ENCODE measurements at places on chromosomes 16 and 17.

DNA sequence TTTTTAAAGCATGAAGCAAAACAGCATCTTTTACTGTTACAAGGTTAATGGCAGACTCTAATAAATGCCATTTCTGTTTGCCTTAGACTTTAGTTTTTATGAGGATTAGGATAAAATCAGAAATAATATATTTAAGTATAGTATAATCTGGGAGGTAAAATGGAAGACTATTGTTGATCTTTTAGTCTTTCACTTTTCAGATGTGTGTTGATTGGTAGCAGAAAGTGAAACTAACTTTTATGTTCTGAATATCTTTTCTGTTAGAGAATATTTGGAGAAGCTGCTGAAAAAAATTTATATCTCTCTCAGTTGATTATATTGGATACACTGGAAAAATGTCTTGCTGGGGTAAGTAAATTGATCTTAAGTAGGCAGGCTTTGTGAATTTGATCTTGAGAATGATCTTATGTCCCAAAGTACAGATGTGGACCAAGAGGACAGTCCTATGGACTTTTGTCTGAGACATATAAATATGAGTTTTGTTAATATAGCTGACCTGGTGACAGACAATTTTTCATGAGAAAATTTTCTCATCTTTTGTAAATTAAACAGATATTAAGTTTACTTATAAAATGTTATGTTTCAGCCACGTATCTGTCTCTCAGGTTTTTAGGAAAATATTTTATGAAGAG lies 64.1 kb downstream of the NF1 start:
- DNase-seq = no peak

DNA sequence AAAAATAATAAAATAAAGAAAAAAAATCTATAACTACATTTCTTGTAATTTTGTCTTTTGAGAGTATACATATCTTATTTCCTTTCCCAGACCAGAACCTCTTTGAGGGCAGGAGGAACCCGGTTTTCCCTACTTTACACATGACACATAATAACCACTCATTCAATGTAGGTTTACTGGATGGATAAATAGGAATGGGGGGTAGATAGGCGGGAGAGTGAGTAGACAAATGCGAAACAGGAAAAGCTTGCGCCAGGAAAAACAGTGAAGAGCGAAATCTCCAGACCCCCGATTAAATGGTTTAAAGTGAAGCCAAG lies 515 bp upstream of the GOSR2 start:
- no peak for DNase-seq

- no peak for DNase-seq
Measured at GRCh38 chr17:4548721-4549531, 6.3 kb downstream of the MYBBP1A start.

DNA sequence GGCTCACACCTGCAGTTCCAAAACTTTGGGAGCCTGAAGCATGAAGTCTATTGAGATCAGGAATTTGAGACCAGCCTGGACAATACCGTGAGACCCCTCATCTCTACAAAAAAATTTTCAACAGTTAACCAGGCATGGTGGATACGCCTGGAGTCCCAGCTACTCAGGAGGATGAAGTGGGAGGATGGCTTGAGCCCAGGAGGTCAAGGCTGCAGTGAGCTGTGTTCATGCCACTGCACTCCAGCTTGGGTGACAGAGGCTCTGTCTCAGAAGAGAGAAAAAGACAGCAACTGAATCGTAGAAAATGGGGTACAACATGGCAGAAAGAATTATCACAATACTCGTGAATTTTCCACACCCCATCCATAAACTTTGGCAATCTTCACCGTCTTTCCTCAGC lies 3.2 kb downstream of the CRK start:
- DNase-seq = no peak

DNA sequence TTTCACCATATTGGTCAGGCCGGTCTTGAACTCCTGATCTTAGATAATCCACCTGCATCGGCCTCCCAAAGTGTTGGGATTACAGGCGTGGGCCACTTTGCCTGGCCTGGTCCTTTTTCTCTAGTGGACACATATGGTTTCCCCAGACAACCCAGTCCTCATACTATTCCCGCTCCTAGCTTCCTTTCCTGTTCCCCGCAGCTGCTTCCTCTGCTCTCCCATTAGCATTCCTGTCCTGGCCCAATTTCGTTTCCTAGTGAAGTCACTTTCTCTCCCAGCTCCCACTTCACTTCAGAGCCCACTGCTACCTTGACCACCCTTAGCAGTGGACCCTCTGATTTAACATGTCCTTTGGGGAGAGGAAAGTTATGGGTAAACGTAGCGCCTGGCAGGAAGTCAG lies 11.3 kb downstream of the KATNIP start:
- DNase-seq = no peak

All from substantia nigra (tissue), 51 donors.